ENCODE measurements at places on chromosomes 5 and 9. TPM values are rescaled to one million over a fixed set of nuclear protein-coding genes. Genes with fewer than 3 reads are reported as not detected.

DNA sequence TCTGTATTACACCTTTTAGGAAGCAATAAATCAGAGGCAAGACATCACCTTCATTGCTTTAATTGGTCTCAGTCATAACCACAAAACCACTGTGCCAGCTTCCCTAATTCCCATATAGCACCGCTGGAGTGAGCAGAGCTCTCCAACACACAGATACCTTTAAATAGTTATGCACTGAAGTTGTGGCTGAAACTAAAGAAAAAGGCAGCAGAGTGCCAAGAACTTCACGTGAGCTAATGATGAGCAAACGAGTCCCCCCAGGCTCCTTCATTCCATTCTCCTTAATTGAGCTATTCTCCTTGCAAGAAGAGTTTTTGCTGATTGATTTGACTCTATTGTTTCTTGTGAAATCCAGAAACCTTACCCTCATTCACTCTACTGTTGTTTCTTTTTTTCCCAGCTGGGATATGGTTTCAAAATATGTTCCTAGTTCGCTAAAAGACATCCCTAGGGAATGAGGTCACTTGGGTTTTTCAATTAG lies 501.5 kb downstream of the SPATA31D1 start:
- no peak overlapping the region for H3K27ac ChIP-seq
- no peaks in the 10 kb centered on the region for H3K4me1 ChIP-seq
- no peak overlapping the region for H3K4me3 ChIP-seq
- no peaks in the 10 kb centered on the region for H3K36me3 ChIP-seq

Gene SSBP2
- total RNA-seq: 33.7 TPM

Gene RNF183
- total RNA-seq: not detected

DNA sequence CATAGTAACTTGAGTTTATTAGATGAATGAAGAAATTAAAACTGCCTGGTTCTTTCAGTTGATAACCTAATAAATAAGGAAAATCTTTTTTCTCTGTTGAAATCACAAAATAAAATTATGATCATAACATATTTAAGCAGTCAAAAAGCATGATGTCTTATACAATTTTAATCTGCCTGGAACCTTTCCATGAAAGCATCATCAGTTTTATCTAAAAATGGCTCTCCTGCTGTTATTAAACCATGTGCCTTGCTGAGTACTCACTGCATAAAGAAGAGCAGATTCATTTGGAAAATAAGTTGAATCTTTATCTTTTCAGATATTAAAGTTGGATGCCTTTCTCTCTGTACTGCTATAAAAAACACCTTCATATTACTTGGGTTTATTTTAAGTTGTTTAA lies 148.8 kb downstream of the SLC24A2 start:
- H3K4me1 ChIP-seq: no peaks in the 10 kb centered on the region
- no peaks in the 10 kb centered on the region for H3K36me3 ChIP-seq
- DNase-seq: no peak
- H3K27me3 ChIP-seq: no peaks in the 10 kb centered on the region
- no peak overlapping the region for H3K27ac ChIP-seq

- no peak for DNase-seq
- no peak overlapping the region for H3K4me3 ChIP-seq
- H3K4me1 ChIP-seq: no peaks in the 10 kb centered on the region
- H3K27ac ChIP-seq: no peak overlapping the region
- no peaks in the 10 kb centered on the region for H3K27me3 ChIP-seq
- H3K36me3 ChIP-seq: no peaks in the 10 kb centered on the region
Measured at GRCh38 chr9:14730461-14730898, 7.9 kb upstream of the CER1 start.

Gene ECSCR
- not detected for total RNA-seq

Gene SYK
- 3.9 TPM for total RNA-seq

Gene HMCN2
- not detected for total RNA-seq

- no peaks in the 10 kb centered on the region for H3K36me3 ChIP-seq
- H3K27me3 ChIP-seq: no peaks in the 10 kb centered on the region
- H3K4me1 ChIP-seq: no peaks in the 10 kb centered on the region
- no peak overlapping the region for H3K4me3 ChIP-seq
- no peak overlapping the region for H3K27ac ChIP-seq
- no peak for DNase-seq
Measured at GRCh38 chr5:135864503-135865435, 30.3 kb downstream of the SLC25A48 start.

- H3K4me1 ChIP-seq: no peaks in the 10 kb centered on the region
- H3K36me3 ChIP-seq: peaks cover 2% of the 10 kb centered on the region
- no peaks in the 10 kb centered on the region for H3K27me3 ChIP-seq
Measured at GRCh38 chr5:72210888-72211678, 103.8 kb downstream of the MAP1B start.

GRCh38 chr5:72096602-72097188 lies 10.6 kb upstream of the MAP1B start:
- H3K27ac ChIP-seq: no peak overlapping the region
- H3K36me3 ChIP-seq: no peaks in the 10 kb centered on the region
- no peaks in the 10 kb centered on the region for H3K4me1 ChIP-seq
- no peak overlapping the region for H3K4me3 ChIP-seq
- no peak for DNase-seq

Gene SPINK7
- total RNA-seq: not detected

Gene GPBP1
- total RNA-seq: 100 TPM

DNA sequence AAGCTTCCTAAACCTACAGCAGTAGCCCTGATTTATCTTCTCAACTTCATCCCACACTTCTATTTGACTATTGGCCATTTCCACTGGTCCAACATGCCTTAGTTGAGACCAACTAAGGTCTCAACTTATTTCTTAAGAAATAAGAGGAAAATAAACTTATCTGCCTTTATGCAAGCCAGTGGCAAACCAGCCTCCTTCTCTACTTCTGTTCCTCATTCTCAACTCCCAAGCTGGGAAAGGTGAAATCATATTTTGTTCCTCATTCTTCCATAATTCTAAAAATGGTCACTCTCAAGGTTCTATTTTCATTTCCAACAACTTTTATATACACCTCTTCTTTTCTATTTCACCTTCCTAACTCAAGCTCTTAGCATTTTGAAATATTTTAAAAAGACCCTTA lies 149.6 kb upstream of the C9orf72 start:
- peaks cover 2% of the 10 kb centered on the region for H3K27me3 ChIP-seq
- H3K4me1 ChIP-seq: no peaks in the 10 kb centered on the region
- no peak overlapping the region for H3K4me3 ChIP-seq

Gene RNF224
- total RNA-seq: not detected

Gene ZNF618
- total RNA-seq: 3.0 TPM

DNA sequence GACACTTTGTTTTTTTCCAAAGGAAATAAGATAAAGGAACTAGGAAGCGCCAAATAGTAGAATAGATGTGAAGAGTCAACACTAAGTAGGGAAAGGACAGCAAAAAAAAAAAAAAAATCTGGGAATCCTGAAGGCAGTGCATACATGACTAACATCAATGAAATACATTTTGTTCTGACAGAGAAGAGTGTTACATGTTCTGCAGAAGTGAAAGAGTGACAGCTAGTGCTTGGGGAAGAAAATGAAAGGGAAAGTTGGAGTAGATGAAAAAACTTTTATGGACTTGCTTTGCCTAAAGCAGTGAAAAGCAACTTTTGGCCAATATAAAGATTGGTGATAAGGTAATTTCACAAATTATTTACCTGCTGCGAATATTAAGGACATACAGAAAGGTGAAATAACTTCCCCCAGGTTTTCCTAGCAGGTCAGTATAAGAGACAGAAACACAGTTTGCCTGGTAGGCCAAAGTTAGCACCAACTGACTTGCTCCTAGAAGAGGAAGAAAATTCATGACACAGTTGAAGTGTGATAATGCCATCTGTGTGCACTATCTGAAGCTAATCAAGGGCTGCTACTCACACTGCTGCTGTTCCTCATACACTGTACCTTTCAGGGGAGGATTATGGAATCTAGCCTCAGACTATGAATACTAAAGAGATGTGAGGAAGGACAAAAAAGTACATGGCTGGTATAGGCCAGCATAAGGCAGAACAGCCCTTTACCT lies 38.6 kb downstream of the RANBP6 start:
- peaks cover 17% of the 10 kb centered on the region for H3K36me3 ChIP-seq
- no peak for DNase-seq
- H3K4me3 ChIP-seq: no peak overlapping the region
- no peak overlapping the region for H3K27ac ChIP-seq
- no peaks in the 10 kb centered on the region for H3K4me1 ChIP-seq

Gene APBA1
- total RNA-seq: 1.2 TPM

Gene SVEP1
- not detected for total RNA-seq

Gene LCN9
- not detected for total RNA-seq

Data from T-cell (primary cell).